ENCODE measurements at places on chromosomes 5 and 9. TPM values are rescaled to one million over a fixed set of nuclear protein-coding genes. Genes with fewer than 3 reads are reported as not detected.

EHMT1 gene
- 17.9 TPM for polyA plus RNA-seq

TERT gene
- polyA plus RNA-seq, result not detected

PCDHGA3 gene
- polyA plus RNA-seq, result not detected

PCDHB15 gene
- polyA plus RNA-seq, result not detected

MSANTD3 gene
- polyA plus RNA-seq, result 3.9 TPM
